ENCODE measurements at places on chromosomes 7 and 10. TPM values are rescaled to one million over a fixed set of nuclear protein-coding genes. Genes with fewer than 3 reads are reported as not detected.
A peak's percentile ranks its signal among the peaks of the same experiment; 100 is the strongest.

- no peaks in the 10 kb centered on the region for H3K4me1 ChIP-seq
- H3K27me3 ChIP-seq = no peaks in the 10 kb centered on the region
- DNase-seq = no peak
Observed at GRCh38 chr10:5434017-5434753, 21.8 kb downstream of the NET1 start.

GRCh38 chr7:111933609-111934008 is 272.6 kb downstream of the DOCK4 start:
- H3K4me1 ChIP-seq = peaks cover 7% of the 10 kb centered on the region
- no peak overlapping the region for H3K27ac ChIP-seq
- H3K27me3 ChIP-seq = no peaks in the 10 kb centered on the region
- H3K4me3 ChIP-seq = no peak overlapping the region
- H3K36me3 ChIP-seq = no peaks in the 10 kb centered on the region

GRCh38 chr10:35934642-35934995 is 292.5 kb upstream of the FZD8 start:
- no peaks in the 10 kb centered on the region for H3K27me3 ChIP-seq
- H3K27ac ChIP-seq = no peak overlapping the region
- no peaks in the 10 kb centered on the region for H3K4me1 ChIP-seq
- DNase-seq = no peak
- H3K36me3 ChIP-seq = no peaks in the 10 kb centered on the region

DNA sequence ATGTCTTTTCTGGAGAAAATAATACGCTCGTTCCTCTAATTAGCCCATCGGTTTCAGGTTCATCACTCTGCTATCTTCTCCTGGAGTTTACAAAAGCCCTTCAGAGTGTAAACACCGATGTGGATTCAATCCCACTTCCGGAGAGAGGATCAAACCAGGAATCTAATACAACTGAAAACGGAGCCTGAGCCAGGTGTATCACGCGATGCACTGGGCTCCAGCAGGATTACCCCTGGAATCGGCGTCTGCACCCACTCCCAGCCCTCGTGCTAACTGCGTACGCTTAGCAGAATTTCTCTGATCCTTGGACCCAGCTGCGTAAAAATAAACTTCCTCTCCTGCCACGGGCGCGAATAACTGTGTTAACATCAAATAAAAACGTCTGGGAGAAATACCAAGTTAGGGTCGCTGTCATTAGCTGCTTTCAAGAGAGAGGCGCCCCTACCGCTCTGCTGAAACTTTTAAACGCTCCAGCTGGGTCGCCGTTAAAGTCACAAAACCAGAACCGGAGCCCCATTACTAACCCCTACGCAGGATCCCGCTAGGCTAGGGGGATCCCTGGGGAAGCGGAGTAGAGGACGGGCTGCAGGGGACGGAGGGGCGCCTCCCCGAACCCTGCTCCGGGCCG is 502 bp downstream of the ZNF3 start:
- H3K27me3 ChIP-seq = no peaks in the 10 kb centered on the region
- H3K36me3 ChIP-seq = peaks cover 23% of the 10 kb centered on the region
- DNase-seq = no peak
- H3K27ac ChIP-seq = peak overlapping the region; percentile 65
- peaks cover 23% of the 10 kb centered on the region for H3K4me1 ChIP-seq

Gene FEZF1
- not detected for total RNA-seq
